ENCODE measurements at places on chromosomes 7 and 10. TPM values are rescaled to one million over a fixed set of nuclear protein-coding genes. Genes with fewer than 3 reads are reported as not detected.

GRCh38 chr10:4285121-4285520 is 500.1 kb upstream of the KLF6 start:
- no peak for DNase-seq
- H3K4me3 ChIP-seq, result no peak overlapping the region
- H3K36me3 ChIP-seq, result no peaks in the 10 kb centered on the region
- H3K27me3 ChIP-seq, result no peaks in the 10 kb centered on the region

DNA sequence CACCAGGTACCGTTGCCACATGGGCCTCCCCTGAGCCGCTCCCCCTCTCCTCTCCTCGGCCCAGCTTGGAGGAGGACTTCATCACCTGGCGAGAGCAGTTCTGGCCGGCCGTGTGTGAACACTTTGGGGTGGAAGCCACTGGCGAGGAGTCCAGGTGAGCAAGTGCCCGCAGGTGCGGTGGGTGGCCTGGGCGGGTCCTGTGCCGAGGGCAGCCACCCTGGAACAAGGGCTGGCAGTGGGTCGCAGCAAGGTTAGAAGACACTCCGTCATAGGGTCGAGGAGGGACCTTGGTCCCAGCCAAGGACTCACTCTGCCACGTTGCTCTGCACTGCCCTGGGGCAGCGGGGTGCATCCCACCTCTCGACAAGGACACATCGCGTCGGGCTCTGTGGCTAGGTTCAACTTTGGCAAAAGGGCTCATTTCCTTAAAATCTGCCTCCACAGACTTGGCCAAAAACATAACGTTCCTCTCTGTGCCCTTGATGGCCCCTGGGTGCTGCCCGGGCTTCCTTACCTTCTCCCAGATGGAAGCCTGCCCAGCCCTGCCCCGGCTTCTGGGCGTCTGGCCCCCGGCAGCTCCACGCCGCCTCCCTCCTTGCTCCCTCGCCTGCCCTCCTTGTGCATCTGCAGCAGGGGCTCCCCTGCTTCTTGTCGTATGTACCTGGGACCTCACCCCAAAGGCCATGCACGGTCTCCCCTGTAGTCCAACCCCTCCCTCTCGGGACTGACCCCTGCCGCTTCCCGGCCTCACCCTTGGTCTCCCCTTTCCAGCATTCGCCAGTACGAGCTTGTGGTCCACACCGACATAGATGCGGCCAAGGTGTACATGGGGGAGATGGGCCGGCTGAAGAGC is 12.7 kb downstream of the TMEM120A start:
- H3K4me3 ChIP-seq, result no peak overlapping the region
- H3K27me3 ChIP-seq, result no peaks in the 10 kb centered on the region
- H3K27ac ChIP-seq, result no peak overlapping the region
- DNase-seq, result no peak

The MSS51 gene
- 1.4 TPM for total RNA-seq

The ITIH5 gene
- total RNA-seq, result 1.3 TPM

All from liver (tissue), 10 donors.